ENCODE measurements at places on chromosomes 4 and X.

GRCh38 chr4:56048383-56048701 lies 99.6 kb downstream of the CEP135 start:
- DNase-seq: no peak

- no peak for DNase-seq
Observed at GRCh38 chr4:90730752-90731151, 603.6 kb downstream of the CCSER1 start.

- no peak for DNase-seq
Observed at GRCh38 chrX:150715184-150715583, 22.0 kb downstream of the MTMR1 start.

DNA sequence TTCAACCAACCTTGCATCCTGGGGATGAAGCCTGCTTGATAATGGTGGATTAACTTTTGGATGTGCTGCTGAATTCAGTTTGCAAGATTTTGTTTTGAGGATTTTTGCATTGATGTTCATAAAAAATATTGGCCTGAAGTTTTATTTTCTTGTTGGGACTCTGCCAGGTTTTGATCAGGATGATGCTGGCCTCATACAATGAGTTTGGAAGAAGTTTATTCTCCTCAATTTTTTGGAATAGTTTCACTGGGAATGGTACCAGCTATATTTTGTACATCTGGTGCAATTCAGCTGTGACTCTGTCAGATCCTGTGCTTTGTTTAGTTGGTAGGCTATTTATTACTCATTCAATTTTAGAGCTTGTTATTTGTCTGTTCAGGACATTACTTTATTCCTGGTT lies 340.3 kb upstream of the TRAM1L1 start:
- DNase-seq: no peak

- no peak for DNase-seq
Observed at GRCh38 chr4:70915874-70916559, 13.8 kb downstream of the MOB1B start.

- no peak for DNase-seq
Observed at GRCh38 chr4:1523506-1523905, 117.3 kb upstream of the NKX1-1 start.

DNA sequence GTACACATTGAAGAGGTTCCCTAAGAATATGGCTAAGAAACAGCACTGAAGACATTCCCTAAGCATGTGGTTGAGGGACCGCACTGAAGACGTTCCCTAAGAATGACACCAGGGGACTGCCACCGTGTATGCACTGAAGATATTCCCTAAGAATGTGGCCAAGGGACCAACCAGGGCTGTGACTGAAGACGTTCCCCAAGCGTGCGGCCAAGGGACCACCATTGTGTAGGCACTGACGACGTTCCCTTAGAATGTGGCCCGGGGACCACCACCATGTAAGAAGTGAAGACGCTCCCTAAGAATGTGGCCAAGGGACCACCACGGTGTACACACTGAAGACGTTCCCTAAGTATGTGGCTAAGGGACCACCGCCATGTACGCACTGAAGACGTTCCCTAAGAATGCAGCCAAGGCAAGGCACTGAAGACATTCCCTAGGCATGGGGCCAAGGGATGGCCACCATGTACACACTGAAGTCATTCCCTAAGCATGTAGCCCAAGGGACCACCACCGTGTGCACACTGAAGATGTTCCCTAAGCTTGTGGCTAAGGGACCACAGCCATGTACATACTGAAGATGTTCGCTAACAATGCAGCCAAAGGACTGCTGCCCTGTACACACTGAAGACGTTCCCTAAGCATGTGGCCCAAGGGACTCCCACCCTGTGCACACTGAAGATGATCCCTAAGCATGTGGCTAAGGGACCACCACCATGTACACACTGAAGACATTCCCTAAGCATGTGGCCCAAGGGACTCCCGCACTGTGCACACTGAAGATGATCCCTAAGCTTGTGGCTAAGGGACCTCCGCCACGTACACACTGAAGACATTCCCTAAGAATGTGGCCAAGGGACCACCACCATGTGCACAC lies 22.0 kb downstream of the DHRSX start:
- no peak for DNase-seq

DNA sequence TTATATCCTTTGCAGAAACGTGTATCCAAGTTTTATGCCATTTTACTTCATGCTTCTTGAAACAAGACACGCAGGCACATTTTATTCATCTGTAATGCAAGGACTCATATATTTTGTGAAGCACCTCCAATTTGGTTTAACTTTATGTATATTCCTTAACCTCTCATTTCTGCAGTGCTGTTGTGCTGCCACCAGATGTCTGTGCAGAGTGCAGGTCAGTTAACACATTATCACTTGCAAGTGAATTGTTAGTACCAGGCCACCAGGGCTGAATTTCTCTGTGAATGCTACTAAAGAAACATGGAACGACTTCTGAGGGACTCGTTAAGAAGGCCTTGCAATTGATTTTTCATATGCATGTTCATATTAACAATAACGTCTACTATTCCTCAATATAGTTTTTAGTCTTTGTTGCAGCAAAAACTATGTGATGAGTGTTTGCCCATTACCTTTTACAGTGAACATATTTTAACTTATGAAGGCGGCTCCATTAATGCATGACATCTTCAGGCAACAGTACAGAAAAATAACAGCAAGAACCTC lies 770.3 kb downstream of the NLGN4X start:
- DNase-seq: no peak

DNA sequence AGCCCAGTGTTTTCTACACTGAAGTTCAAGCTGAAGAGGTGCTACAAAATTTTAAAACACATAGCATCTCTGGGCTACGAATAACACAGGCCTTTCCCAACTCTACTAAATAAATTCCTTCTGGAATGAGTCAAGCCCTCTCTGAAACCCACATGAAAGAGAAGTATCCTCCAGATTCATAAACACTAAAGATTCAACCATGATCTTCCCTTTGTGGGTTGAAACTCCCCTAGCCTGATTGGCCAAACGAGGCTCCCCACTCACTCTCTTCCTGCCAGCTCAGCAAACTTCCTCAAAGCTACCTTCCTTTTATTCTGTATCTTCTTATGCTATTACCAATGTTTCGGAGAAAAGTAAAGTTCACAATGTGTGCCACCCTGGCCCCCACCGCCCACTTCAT lies 95.4 kb downstream of the NKX6-1 start:
- DNase-seq: no peak

DNA sequence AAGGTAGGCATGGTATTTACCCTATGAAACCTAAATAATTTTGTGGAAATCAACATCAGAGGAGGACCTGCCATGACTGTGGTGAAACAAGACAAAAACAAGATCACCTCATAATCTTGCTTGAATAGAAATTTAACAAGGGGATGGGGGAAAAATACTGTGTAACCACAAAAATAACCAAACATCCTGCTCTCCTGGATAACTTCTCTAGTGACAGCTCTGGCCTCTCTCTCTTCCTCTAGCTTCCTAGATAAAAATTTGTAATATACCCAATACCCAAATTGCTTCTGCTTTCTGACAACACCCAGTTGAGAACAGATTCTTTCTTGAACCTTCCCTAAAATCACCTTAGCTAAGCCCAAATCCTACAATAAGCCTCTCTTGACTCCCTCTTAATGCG lies 11.9 kb upstream of the TIGD2 start:
- no peak for DNase-seq

GRCh38 chr4:72567821-72568675 lies 973 bp downstream of the ADAMTS3 start:
- no peak for DNase-seq

GRCh38 chr4:183872531-183872930 lies 32.6 kb upstream of the STOX2 start:
- DNase-seq: no peak

DNA sequence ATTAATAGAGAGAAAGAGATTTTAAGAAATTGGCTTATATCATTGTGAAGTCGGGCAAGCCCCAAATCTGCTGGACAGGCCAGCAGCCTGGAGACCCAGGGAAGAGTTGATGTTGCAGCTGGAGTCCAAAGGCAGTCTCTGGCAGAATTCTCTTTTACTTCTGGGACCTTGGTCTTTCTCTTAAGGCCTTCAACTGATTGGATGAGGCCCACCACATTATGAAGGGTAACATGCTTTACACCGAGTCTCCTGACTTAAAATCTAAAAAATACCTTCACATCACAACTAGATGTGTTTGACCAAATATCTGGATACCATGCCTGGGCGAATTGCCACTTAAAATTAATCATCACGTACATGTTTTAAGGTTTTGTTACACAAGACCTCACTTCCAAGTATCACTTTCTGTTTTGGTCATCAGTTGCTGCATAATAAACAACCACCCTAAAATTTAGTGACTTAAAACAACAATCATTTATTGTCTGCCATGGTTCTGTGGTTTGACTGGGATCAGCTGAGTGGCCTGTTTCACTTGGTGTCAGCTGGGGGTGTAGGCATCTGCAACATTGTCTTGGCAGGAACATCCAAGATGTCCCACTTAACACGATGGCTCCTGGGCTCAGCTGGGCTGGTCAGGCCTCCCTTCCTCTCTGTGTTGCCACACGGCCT lies 3.4 kb downstream of the CD38 start:
- DNase-seq: no peak

- DNase-seq: no peak
Observed at GRCh38 chr4:130568746-130569145, 1472.8 kb downstream of the C4orf33 start.

DNA sequence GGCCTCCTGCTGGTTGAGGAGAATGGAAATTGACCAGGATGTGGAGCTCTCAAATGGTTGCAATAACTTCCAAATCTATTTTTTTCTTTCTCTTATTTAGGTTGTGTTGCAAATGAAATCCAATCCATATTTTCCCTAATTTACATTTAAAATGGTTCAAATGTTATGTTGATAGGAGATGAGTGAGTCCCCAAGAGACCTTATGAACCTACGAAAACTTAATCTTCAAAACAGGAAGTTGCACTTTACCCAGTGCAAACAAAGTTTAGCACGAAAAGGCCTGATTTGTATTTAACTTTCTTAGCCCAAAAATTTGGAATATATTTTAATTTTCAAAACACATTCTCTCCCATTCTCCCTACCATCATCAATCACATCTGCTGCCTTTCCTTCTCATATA lies 59.3 kb upstream of the NDP start:
- DNase-seq: no peak

DNA sequence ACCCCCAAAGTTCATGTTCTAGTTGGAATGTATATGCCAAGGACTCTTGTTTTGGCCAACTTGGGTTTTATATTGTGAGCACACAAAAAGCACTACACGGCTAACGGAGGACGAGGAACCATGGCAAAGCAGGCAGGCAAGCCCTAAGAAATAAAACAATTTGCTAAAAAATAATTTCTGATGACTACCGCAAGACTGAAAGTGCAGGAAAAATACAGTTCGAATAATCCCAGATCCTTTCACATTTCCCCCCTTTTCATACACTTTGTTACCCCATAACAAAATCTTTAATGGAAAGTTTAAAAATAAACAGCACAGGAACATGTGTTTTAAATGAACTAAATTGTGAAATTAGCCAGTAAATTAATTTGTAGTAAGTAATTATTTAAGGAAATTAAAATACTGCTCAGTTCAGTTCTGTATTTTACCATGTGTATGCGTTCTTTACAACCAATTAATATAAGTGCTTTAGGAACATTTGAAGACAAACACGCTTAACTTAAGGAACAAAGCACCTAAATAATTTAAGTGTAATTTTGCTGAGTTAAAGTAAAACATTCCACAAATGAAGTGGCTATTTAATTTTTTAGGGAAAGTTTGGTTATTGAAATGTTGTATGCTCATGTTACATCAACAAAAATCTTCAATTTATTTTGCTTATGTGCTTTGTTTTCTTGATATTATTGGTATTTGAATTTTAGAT lies 12.4 kb upstream of the PITX2 start:
- DNase-seq: no peak

DNA sequence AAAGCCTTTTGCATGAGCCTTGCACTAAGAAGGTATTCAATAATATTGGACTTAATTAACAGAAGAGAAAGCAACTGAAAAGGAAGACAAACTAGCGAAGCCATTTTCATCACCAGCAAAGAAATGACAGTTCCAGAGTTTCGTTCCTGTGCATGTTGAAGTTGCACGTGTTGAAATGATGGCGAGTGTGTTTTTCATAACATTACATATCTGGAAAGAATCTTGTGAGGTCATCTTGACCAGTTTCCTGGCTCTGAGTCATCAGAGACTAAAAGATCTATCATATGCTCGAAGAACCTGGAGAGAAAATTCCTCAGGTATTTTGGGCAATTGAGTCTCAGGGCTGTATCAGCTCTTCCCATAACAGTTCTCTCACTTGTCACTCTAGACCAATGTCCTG lies 106.2 kb upstream of the MAML3 start:
- no peak for DNase-seq

DNA sequence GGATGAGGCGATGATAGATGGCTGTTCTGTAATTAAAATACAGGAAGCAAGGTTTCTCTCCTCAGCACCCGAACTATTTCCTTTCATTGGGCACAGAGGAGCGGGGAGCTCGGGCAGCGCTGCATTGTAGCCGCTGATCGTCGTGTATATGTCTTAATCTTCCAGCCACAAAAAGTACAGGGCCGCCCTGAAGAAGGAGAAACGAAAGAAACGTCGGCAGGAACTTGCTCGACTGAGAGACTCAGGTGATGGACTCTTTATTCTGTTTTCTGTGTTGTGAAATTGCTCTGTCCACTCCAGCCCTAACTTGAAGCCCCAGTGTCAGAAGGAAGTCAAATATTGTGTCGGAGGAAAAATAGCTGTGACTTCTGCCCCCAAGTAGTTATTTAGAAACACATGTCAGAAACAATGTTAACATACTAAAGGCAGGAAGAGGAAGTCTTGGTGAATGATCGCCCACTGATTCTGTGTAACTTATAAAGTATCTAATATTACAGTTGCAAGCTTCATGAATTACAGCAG lies 546 bp downstream of the ZRSR2 start:
- no peak for DNase-seq

DNA sequence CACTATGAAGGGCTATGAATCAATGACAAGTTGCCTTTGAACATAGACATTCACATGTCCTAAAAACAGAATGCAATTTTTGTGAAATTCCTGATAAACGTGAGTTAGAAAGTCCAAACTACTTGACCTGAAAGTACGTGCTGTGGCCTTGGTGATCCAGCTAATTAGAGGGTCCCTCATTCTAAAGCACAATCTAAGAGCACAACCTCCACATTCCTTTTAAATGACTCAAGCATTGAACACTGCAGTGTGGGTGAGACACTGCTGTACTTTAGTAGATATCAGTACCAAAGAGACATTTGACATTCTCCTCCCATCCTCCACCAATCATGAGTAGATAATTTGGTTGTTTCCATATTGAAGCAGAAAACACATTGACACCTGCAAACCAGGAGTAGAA lies 73.5 kb downstream of the FAM47B start:
- no peak for DNase-seq

- DNase-seq: no peak
Observed at GRCh38 chr4:184237612-184238011, 19.9 kb upstream of the ENPP6 start.

DNA sequence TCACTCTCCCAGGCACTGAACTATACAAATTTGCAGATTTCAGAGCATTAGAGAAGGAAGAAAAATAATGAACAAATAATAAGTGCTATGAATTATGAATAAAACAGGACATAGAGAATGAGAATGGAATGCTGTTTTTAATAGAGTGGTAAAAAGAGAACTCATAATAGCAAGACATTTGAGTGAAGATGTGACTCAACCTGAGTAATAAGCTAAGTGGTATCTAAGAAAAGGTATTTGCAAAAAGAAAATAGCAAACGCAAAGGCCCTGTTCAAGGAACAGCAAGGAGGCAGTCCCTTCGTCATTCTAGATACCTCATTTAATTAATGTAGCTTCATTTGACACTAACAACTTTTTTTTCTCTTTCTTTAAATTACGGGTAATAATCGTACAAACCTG lies 1910.0 kb upstream of the TENM3 start:
- DNase-seq: no peak
